ENCODE measurements at places on chromosomes 1 and 21.
A peak's percentile ranks its signal among the peaks of the same experiment; 100 is the strongest.

DNA sequence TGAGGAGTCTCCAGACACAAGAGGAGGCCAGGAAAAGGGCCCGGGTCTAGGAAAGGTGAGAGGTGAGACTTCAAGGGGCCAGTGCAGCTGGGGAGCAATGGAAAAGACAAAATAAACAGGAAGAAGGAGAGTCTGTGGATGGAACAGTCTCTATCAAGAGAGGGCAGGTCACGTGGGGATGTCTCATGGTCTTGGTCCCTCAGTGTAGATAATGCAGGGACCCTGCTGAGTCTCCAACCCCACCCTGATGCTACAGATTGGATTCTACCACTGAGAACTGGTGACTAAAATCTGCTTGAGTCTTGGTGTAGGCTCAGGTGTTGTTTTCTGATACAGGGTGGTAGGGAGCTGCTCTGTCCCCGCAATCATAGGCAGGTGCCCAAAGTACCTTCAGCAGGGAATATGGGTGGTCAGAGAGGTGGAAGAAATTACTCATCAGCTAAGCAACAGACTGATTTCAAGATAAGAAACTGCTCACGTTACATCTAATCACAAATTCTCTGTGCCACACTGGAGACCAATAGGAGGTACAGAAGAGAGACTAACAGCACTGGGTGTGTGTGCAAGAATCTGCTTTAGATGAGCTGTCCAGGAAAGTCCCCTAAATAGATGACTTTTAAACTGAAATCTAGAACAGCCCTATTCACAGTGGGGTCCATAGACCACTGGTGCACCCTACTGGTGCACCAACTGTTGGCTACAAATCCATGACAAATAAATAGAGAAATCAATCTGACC is 101.5 kb upstream of the TLR5 start:
- no peak for DNase-seq

DNA sequence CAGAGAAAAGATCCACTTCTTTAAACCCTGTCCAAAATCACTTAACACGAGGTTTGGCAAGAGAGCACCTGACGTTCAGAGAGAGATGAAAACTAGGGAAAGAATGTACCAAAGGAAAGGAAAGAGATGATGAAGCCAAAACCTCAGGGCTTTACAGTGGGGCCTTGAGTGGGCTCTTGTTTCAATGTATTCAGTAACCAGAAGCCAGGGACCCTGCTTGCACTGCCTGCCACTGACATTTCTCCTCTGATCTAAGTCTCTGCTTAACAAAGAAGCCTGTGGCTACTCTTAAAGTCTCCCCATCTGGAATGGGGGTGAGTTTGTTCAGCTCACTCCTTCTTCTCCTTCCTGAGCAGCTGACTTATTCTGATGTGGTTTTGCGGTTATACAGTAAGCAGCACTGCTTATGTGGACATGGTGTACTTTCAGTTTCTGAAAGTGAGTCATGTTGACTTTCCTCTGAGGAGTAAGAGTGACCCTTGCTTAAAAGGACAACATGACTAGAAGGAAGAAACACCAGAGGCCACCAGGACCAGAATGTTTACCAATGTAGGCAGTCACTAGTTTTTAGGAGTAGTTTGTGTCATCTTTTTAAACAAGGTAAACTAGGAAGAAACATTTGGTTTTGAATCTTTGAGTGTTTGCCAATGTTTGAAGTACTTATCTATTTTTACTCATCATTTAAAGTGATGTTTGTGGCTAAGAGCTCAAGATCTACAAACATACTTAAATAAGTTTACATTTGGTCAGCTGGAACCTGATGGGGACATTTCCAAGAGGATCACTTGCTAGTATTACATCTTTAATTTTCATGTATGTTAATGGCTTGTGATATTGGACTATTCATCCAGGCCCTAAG is 87.4 kb downstream of the FASLG start:
- DNase-seq = peak; percentile 14

- no peak for DNase-seq
Measured at GRCh38 chr1:116759636-116760035, 5.4 kb downstream of the CD2 start.

DNA sequence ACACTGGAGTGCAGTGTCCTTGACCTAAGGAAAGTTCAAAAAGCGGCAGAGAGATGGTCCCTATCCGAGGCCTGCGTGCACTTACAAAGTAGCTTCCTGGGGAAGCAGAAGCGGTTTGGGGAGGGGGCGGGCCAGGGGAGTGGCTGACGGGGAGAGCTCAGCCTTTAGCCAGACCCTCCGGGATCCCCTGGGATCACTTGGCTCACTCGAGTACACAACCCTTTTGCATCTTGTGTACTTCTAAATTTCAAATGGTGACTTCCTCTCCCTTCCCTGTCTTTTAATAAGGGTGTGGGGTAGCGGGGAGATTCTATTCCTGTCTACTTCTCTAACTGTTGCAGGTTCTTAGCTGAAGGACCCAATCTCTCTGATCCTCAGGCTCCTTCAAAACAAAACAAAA is 18.1 kb upstream of the SNX27 start:
- DNase-seq = no peak

GRCh38 chr1:15756143-15757015 is 2.2 kb upstream of the FBLIM1 start:
- DNase-seq = peak; percentile 30

- DNase-seq = no peak
Measured at GRCh38 chr1:220291580-220291979, 19.3 kb upstream of the RAB3GAP2 start.

DNA sequence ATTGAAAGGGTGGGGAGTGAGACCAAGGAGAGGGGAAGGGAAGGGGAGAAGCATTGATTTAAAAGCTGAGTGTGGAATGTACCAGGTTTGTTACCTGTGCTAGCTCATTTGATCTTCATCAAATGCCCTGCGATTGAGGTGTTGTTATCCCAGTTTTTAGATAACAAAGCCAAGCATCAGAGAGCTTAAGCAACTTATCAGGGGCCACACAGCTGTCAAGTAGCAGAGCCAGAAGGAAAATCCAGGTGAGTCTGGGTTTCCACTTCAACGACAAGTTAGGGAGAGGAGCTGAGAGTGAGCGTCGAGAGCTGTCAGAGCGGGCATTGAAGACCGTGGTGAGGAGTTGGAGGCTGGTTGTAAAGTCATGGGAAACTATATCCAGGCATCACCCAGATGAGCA is 146.9 kb upstream of the IRF2BP2 start:
- no peak for DNase-seq

DNA sequence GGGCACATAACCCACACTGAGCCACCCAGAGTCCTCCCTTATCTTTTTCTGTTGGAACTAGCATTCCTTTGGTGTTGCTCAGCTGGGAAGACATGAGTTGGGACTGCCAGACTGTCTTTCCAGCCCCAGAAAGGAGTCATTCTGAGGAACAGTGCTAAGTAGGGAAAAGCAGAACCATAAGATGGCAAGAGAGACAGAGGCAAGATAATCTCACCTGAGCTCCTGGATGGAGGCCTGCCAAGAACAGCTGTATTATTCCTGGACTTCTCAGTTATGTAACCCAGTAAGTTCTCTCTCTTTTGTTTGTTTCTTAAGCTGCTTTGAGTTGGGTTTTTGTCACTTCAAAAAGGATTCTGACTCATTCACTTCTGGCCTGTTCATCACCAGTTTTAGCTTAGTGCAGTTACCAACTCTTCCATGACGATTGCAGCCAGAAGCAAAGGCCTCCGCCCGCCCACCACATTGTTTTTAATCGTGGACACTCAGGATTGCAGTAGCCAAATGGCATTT is 134.4 kb downstream of the OMA1 start:
- DNase-seq = no peak

- DNase-seq = no peak
Measured at GRCh38 chr1:198933515-198934222, 294.8 kb downstream of the PTPRC start.

- DNase-seq = no peak
Measured at GRCh38 chr21:38740090-38740489, 65.6 kb upstream of the ETS2 start.

- DNase-seq = no peak
Measured at GRCh38 chr1:53811414-53811851, 26.7 kb downstream of the NDC1 start.

DNA sequence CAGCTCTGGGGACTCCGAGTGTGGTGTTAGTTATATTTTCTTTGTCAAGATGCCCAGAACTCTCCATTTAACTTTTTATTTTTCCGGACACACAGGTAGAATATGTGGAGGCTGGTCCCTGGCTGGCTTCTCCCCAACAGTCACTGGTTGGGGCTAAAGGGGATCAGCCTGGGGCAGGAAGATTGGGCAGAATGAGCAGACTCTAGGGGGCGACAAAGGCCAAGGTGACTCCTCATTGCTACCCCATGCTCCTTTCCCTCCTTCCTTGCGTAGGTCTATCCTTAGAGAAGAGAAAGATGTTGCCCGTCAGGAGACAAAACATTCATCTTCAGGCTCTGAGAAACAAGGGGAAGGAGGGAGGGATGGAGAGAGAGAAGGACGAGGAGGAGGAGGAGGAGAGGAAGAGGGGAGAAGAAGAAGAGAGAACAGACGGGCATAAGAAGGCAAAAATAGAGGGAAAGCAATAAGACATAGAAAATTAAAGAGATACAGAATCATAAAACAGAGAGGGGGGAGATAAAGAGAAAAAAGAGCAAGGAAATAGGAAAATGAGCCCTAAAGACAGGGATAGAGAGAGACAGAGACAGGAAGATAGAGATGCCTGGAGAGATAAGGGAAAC is 89.9 kb downstream of the FOXD2 start:
- no peak for DNase-seq

DNA sequence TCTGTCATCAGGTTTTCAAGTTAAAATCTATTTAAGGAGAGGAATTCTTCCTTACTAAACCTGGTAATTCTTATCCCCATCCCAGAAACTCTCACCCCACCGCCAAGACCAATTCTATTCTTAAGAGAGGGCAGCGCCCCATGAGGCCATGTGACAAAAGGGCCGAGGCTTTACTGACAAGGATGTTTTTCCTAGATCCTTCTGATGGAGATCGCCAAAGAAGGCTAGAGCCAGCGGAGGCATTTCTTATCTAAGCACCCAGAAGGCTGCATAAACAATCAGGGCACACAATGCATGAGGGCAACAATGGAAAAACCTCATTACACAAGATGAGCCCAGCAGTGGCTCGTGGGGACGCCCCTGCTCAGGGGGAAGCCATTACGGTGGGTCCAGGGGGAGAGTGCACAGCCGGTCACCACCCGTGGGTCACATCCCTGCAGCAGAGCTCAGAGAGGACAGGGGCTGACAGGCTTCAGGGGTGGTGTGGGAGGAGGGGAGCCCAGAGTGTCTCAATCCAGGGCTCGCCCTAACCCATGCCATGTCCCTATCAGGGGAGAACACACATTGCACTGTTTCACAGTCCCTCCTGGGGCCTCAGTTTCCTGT is 88.7 kb downstream of the ITPKB start:
- DNase-seq = no peak

DNA sequence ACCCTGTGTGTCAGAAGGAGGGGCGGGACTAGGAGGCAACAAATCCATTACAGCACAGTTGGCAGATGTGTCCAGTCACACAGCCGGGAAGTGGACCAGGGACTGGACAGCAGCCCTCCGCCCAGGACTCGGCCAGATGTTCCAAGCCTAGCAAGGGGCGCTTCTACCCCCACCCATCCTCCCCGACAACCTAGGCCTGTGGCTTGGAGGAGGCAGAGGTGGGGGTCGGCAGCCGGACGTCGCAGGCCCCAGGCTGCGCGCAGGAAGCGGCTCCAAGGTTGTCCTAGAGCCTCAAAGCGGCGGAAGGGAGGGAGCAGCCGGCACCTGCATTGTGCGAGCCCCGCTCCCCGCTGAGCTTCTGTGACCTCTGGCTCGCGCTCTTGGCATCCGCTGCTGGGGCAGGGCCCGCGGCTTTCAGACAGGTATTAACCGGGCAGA is 20.6 kb upstream of the MYCL start:
- no peak for DNase-seq

- no peak for DNase-seq
Measured at GRCh38 chr1:21898326-21899200, 38.5 kb downstream of the HSPG2 start.

DNA sequence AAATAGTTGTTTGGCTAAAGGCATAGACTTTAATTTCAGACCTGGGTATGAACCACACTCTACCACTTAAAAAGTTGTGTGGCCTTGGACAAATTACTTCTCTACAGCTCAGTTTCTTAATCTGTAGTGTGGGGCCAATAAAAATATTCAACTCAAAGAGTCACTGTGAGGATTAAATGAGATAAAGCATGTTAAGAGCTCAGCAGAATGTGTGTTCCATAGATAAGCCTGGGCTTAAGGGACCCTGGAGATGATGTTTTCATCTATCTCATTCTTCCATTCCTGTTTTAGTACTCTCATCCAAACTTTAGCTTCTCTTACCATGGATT is 17.7 kb downstream of the S100A10 start:
- no peak for DNase-seq

GRCh38 chr1:114040273-114041015 is 61.2 kb downstream of the OLFML3 start:
- no peak for DNase-seq

DNA sequence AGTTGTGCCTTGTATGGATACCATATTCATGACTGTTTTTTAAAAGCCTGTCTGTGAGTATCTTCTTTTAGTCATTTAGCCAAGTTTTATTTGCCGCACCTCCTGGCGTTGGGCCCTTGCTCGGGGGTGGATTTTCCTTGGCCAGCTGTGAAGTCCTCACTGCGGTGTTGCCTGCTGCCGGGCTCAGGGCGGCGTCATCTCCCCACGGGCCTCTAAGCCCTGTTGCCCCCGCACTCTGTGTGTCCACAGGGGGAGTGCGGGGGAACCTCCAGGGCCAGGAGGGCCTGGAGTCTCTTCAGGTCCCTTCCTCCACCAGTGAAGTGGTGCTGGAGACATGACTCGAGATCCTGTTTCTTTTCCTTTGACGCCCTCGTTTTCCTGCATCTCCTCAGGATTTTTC is 65.8 kb upstream of the DIP2A start:
- DNase-seq = no peak

DNA sequence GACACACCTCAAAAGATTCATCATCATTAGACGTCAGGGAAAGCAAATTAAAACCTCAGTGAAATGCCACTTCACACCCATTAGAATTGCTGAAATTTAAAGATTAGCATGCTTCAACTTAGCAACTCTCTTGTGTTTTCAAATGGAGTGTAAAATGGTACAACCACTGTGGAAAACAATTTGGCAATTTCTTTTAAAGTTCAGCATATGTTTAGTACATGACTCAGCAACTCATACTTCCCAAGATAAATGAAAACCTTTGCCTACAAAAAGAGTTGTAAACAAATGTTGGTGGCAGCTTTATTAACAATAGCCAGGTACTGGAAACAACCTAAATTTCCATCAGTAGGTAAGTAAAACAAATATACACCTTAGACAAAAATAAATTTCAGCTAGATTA is 42.7 kb downstream of the ST3GAL3 start:
- no peak for DNase-seq

DNA sequence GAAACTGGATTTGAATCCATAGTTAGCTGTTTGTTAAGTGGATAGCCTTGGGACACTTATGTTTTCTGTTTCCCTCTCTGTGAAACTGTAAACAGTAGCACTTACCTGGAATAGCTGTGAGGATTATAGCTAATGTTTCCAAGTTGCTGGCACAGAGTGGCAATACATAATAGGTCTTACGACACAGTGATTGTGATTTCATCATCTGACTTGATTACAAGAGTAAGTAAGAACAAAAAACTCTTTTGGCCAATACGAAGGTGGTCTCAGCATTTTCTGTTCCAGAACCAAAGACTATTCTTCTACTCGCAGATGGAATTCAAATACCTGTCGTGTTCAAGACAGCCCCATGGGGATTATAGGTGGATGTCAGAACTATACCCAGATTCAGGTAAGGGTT is 2.1 kb downstream of the C8B start:
- no peak for DNase-seq

- DNase-seq = peak; percentile 71
Measured at GRCh38 chr1:10788592-10789006, 7.8 kb downstream of the CASZ1 start.

- DNase-seq = no peak
Measured at GRCh38 chr1:39524591-39525365, 33.3 kb downstream of the BMP8A start.

- DNase-seq = no peak
Measured at GRCh38 chr1:65804584-65804983, 11.9 kb downstream of the PDE4B start.
